ENCODE measurements at places on chromosomes 16 and 17.

- no peak for DNase-seq
Measured at GRCh38 chr17:8856869-8857575, 10.5 kb downstream of the PIK3R6 start.

GRCh38 chr17:43388359-43389045, 10.3 kb upstream of the ARL4D start:
- peak; percentile 82 for DNase-seq

- no peak for DNase-seq
Measured at GRCh38 chr16:11333702-11334101, 11.6 kb upstream of the RMI2 start.

DNA sequence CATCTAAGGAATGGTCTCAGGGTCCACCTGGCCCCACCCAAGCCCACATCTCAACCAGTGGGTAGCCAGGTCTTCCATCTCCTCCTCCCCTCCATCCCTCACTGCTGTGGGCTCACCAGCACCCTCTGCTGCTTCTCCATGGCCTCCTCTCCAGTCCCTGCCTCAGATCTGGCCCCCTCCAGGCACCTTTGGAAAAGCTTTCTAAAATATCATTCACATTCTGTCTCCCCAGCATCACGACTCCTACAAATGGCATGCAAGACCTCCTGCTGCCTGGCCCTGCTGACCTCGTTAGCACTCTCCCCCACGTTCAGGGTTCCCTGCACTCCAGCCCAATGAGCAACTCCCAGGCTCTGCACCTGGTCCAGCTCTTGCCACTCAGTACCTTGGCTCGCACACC, 13.7 kb downstream of the GLP2R start:
- DNase-seq = no peak

DNA sequence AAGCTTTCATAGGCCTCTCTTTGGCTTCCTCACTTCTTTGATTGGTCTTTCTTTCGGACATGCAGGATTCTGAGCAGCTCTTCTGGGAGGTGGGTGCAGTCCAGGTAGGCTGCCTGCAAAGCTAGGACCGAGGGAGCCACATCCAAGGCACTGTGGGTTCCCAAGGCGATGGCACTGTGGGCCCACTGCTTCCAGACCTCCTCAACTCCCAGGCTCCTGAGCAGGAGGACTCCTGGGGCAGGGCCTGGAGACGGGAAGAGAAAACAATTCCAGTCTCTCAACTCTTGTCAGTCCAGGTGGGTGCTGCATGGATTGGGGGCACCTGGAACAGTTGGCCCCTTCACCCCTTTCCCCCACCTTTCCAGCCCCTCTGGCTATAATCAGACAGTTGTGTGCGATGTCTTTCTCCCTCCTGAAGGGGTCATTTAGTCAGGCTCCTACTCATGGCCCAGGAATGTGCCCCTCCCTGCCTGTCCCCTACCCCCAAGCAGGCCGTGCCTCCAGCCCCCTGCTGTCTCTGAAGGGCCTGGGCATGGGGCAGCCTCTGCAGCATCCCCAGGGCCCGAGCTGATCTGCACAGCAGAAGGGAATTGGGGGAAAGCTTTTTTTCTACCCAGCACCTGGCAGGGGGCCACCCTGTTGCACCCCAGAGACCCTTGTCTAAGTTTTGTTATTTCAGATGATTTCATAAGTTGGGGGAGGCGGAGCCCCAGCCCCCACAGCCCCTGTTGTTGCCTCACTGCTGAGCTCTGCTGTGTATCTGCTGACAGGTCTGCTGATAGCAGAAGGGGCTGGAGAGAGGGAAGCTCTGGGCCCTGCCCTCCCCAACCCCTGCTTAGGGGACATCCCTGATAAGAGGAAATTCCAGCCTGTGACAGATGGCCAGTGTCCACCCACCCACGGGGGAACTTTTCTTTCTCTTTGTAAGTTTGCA, 330.3 kb downstream of the SEC14L1 start:
- DNase-seq = no peak

GRCh38 chr17:2241823-2242222, 61.8 kb downstream of the SMG6 start:
- no peak for DNase-seq

- DNase-seq = no peak
Measured at GRCh38 chr17:9403257-9403656, 172.4 kb downstream of the STX8 start.

GRCh38 chr16:58733671-58734458, at the start of gene GOT2:
Gene GOT2 (minus strand): TSS chr16:58734316. CDS start chr16:58734228, 88 bp downstream.
- peak; percentile 58 for DNase-seq

GRCh38 chr17:82967268-82968032, 112.0 kb upstream of the METRNL start:
- DNase-seq = no peak

GRCh38 chr17:69228576-69228975, at the start of gene ABCA10:
Gene ABCA10 (minus strand): TSS chr17:69228824. CDS start chr17:69225358, 3,466 bp downstream.
- DNase-seq = no peak

DNA sequence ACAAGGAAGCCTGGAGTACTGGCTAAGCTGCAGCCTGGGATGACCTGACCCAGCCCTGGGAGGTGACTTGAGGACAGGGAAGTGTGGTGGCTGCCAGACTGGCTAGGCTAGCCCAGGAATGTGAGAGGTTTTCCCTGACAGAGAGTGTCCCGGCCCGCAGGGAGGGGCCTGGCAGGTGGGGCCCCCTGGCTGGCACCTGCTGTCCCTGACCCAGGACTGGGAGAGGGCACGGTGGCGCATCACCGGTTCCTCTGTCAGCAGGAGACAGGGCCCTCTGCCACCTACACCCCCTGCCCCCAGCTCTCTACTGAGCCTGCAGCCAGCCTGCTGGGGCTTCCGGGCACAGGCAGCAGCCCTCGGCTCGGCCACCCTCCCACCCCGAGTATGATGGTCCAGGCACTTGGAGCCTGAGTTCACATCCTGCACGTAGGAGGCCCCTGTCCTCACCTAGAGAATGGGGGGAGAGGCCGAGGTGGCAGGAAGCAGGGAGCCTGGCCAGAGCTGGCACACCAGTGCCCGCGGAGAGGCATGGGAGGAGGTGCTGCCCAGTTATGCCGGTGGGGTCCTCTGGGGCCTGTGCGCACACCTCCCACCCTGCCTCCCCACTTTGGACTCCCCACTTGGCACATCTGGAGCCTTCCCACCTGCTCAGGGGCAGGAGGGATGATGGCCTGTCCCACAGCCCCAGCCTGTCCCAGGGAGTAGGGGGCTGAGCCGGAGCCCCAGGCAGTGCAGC, 528 bp downstream of the PRSS27 start:
- DNase-seq = no peak

- DNase-seq = no peak
Measured at GRCh38 chr16:64094992-64095634, 1026.8 kb downstream of the CDH11 start.

DNA sequence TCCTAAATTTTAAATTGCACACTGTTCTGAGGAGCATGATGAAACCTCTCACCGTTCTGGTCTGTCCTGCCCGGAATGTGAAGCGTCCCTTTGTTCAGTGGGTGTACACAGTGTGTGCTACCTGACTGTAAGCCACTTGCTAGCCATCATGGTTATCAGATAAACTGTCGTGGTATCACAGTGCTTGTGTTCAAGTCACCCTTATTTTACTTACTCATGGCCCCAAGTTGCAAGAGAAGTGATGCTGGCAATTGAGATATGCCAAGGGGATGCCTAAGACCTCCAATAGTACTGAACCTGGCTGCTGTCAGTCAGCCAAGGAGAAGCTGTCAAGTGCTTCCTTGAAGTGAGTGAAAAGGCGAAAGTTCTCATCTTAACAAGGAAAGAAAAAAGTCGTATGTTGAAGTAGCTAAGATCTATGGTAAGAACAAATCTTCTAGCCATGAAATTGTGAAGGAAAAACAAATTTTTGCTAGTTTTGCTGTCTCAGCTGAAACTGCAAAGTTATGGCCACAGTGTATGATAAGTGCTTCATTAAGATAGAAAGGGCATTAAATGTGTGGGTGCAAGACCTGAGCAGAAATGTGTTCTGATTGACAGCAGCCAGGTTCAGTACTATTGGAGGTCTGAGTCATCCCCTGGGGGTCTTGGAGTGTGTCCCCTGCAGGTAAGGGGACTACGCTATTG, 5.8 kb downstream of the PIK3R6 start:
- no peak for DNase-seq

- no peak for DNase-seq
Measured at GRCh38 chr16:1012135-1012534, 30.6 kb downstream of the SOX8 start.

GRCh38 chr17:45986056-45986455, 13.0 kb upstream of the STH start:
- DNase-seq = no peak

DNA sequence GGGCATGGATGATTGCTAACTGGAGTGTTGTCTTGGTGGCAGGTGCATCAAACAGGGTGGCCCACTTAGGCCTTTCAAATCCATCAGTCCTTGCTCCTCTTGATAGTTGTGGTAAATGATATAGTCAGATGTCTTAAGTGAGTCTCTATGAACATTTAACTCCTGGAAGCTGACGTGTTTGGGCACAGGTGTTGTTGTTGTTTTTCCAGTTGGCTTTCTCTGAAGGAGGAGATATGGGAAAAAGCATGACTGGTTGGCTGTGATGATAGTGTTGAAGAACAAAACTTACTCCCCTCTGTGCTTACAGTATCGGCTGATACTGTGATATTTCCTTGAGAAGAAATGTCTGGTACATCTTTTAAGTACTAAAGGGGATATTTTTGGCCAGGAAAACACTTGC, 18.0 kb downstream of the TNRC6A start:
- no peak for DNase-seq

- no peak for DNase-seq
Measured at GRCh38 chr16:13313351-13313750, 412.0 kb downstream of the SHISA9 start.

DNA sequence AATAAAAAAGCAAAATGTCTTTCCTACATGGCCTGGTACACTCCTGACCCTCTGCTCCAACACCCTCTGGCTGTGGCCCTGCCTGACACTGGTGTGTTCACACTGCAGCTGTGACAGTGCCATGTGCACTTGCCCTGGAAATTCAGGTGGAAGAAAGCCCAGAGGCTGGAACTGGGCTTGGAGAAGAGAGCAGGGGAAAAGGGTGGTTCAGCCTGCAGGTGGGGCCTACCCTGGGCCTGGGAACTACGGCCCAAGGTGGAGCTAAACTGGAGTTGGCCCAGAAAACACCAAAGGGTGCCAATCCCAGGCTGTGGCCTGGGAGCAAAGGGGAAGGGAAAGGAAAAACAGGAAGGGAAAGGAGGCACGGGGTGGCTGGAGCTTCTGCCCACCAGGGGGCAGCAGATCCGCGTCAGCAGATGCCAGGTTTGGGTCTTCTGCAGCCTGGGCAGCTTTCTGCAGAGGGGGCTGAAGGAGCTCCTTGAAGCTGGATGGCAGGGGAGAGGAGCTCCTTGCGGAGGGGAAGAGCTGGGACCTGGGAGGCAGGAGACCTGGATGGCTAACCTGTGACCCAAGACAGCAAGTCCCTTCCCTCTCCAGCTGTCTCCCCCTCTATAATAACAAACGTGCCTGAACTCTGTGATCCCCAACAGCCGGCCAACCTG, 15.4 kb upstream of the CTCF start:
- DNase-seq = peak; percentile 60

- DNase-seq = no peak
Measured at GRCh38 chr16:53668869-53669268, 34.8 kb downstream of the RPGRIP1L start.

GRCh38 chr16:70665113-70665694, 18.8 kb downstream of the IL34 start:
- DNase-seq = no peak

GRCh38 chr17:39979893-39980350, 685 bp upstream of the PSMD3 start:
- DNase-seq = no peak

- no peak for DNase-seq
Measured at GRCh38 chr17:7233701-7234082, 625 bp downstream of the DVL2 start.

Measured in activated T-helper 1 cell treated with anti-CD3 and anti-CD28 coated beads, Interleukin-2, amount 50 U/mL, for 16 hours (primary cell).